Kidney (tissue), 22 donors: ENCODE measurements at places on chromosomes 7 and 10. TPM values are rescaled to one million over a fixed set of nuclear protein-coding genes. Genes with fewer than 3 reads are reported as not detected.

PTF1A gene
- not detected for polyA plus RNA-seq

GRCh38 chr10:6918305-6918704 is 338.2 kb upstream of the PRKCQ start:
- DNase-seq = peak; percentile 29

DNA sequence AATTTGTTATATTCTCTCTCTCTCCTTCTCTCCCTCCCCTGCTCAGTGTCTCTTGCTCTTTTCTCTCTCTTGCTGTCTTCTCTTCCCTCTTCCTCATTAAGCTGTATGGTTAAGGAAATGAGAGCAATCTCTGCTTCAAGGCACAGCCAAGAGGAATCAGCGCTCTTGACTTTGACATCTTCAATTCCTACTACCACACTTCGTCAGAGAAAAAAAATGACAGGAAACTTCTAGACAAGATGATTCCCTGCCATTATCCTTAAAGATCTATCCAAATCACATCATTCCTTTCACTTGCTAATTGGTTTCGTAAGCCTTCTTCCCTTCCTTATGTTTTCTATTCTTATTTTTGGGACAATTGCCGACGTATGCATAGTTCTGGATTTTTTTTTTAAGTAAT is 425.0 kb downstream of the KCNMA1 start:
- DNase-seq = no peak

- DNase-seq = peak; percentile 59
Measured at GRCh38 chr7:158353606-158354570, 233.7 kb downstream of the PTPRN2 start.

- no peak for DNase-seq
Measured at GRCh38 chr7:134315679-134316538, 821 bp downstream of the SLC35B4 start.

DNA sequence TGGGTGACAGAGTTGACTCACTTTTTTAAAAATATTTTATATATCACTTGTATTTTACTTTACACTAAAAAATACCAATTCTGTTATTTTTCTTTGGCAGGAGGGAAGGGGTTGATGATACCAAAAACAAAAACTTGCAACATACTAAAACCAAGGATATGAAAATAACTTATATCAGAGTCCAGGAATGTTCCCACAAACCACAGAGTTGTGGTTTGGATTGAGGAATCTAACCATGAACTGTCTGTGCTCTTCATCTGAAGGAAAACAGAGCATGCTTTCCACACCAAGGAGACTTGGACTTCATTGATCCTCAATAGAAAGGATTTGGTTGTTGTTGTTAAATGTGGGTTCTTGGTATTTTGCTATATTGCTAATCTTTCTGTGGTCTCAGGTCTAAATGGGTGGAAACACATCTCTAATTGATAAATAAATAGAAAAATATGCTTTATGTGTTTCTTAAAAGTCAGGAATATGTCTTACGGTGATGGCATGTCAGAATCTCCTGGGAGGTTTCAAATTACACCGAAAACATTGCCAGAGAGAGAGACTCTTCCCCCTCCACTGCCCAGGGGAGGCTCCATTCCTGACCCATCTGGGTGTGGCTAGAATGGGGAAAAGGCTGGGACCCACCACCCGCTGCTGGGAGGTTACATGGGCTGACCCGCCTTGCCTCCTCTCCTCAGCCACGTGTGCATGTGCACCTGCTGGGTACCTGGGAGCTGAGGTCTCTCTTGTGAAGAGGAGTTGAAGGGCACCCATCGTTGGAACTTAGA is 46.9 kb upstream of the STK17A start:
- DNase-seq = peak; percentile 69

GRCh38 chr7:21920936-21921335 is 24.8 kb downstream of the CDCA7L start:
- DNase-seq = no peak

DNA sequence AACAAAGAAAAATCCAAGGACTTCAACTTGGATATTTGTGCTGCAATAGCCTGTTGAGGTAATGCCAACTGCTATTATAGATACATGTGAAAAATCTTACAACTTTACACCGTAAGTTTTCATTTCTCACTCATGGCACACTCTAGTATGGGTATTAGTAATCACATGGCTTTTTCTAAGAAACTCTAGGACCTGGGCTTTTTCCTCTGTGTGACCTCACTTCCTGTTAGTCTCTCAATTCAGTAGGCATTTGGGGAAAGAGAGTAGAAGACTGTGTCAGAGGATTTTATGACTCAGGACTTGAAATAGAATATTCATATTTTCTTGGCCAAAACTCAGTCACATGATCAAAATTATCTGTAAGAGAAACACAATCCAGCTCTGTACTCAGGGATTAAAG is 1049.9 kb downstream of the REEP3 start:
- DNase-seq = no peak

GRCh38 chr10:90111671-90112070 is 410.3 kb downstream of the KIF20B start:
- DNase-seq = no peak

GRCh38 chr7:132381742-132382472 is 194.4 kb downstream of the PLXNA4 start:
- no peak for DNase-seq

GRCh38 chr7:140017543-140017942 is 45.2 kb downstream of the PARP12 start:
- no peak for DNase-seq

DNA sequence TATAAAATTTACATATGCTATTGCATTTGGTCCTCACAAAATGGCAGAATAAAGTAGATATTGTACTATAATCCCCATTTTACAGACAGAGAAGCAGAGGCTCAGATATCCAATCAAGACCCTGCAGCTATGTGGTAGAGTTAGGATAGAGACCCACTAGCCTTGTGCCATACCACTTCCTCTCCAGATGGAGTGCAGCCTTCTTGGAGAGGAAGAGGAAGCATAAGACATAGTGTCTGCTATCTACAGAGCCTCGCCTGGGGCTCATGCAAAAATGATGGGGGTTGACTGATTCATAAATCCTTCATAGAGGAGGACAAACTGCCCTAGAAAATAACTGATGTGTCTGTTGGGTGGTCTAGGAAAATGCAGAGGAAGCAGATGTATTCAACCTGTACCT is 447.3 kb downstream of the KCNMA1 start:
- DNase-seq = no peak

- no peak for DNase-seq
Measured at GRCh38 chr10:100688201-100688600, 57.2 kb upstream of the PAX2 start.

DNA sequence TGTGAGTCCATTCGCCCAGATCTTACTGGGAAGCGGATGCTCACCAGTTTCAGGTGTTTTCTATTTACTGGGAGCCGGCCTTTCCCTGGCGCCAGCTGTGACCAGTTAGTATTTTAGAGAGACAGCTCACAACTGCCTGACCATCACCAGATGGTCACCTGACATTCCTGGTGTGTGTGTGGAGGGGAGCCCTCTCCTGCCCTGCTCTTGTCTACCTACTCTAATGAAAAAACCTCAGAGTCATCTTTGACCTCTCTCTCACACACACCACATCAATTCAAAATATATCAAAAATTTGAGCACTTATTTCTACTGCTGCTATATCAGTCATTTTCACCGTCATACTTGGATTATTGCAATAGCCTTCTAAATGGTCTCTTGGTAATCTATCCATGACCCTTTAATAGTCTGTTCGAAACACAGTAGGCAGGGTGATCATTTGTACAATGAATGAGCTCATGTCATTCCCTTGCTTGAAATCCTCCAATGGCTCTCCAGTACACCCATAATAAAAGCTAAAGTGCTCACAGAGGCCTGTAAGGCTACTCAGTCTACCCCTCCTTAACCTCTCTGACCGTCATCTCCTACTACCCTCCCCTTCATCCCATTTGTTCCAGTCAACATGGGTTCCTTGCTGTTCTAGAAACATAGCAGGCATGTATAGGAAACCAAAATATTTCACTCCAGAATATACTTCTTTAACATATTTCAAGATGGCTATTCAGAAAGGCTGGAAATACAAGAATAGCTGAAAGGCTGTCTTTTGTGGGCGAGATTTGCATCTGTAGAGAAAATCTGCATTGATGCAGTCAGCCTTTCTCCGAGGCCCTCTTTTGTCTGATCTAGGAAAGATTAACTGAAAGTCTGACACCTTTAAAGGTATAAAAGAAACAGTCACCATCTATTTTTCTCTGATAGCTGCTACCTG is 17.5 kb upstream of the NT5C3A start:
- DNase-seq = no peak

DNA sequence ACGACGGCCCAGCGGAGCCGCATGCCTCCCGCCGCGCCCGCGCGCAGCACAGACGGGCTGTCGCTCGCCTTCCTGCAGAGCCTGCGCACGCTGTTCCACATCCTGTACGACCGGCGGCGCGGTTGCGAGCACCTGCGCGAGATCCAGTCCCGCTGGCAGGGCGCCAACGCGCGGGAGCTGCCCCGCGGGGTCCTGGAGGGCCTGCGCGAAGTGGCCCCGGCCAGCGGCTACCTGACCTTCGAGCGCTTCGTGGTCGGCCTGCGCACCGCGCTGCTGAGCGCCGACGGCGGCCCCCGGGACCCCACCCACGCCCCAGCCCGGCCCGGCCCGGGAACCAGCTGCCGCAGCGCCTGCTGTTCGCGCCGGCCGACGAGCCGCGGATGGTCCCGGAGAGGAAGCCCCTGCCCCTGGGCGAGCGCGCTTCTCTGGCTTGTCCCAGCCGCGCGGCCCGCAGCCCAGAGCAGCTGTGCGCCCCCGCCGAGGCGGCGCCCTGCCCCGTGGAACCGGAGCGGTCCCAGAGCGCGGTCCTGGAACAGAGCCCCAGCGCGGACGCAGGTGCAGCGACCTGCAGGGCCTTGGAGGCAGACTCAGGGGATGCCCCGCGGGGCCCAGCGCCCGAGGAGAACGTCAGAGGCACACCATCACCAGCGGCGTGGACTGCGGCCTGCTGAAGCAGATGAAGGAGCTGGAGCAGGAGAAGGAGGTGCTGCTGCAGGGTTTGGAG is 25.3 kb upstream of the ZNF716 start:
- DNase-seq = no peak

- no peak for DNase-seq
Measured at GRCh38 chr10:116961406-116962251, 43.4 kb downstream of the SHTN1 start.

DNA sequence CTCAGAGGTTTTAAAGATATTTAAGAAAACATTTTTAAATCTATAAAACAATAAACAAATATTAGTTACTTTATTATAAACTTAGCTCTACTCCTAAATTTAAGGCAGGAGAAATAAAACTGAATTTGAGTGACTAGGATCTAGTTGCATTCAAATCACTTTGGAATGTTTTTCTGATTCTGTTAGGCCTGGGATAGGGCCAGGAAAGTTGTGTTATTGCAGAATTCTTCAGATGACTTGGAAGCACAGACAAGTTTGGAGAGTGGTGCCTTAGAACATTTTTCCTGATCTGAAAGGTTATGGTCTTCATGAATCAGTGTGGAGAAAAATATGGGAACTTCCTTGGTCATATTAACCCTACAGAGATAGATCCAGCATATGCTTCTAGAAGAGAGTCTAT is 15.6 kb upstream of the SLC25A13 start:
- DNase-seq = no peak
